Mesenchymal stem cell (in vitro differentiated cells and primary cell): ENCODE measurements at places on chromosomes 1 and 21.

GRCh38 chr1:28865997-28866650, 48.2 kb upstream of the EPB41 start:
- no peak for DNase-seq

GRCh38 chr1:99623554-99623953, 22.4 kb upstream of the PALMD start:
- no peak for DNase-seq

GRCh38 chr1:205967554-205968335, 24.5 kb upstream of the SLC26A9 start:
- DNase-seq: no peak

DNA sequence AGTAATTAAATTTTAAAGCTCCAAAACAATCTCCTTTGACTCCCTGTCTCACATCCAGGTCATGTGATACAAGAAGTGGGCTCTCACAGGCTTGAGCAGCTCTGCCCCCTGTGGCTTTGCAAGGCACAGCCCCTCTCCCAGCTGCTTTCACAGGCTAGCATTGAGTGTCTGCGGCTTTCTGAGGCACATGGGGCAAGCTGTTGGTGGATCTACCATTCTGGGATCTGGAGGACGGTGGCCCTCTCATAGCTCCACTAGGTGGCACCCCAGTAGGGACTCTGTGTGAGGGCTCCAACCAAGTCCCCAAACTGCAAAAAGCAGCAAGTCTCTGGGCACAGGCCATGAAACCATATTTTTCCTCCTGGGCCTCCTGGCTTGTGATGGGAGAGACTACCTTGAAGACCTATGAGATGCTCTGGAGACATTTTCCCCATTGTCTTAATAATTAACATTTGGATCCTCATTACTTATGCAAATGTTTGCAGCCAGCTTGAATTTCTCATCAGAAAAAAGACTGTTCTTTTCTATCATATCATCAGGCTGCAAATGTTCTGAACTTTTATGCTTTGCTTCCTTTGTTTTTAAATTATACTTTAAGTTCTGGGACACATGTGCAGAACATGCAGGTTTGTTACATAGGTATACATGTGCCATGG, 554.1 kb upstream of the OLFM3 start:
- DNase-seq: peak; percentile 27

GRCh38 chr21:38080888-38081287, 164.6 kb upstream of the KCNJ6 start:
- no peak for DNase-seq

GRCh38 chr1:6006882-6007281, 14.7 kb upstream of the NPHP4 start:
- no peak for DNase-seq

GRCh38 chr1:197921235-197922069, 4.3 kb downstream of the LHX9 start:
- no peak for DNase-seq

DNA sequence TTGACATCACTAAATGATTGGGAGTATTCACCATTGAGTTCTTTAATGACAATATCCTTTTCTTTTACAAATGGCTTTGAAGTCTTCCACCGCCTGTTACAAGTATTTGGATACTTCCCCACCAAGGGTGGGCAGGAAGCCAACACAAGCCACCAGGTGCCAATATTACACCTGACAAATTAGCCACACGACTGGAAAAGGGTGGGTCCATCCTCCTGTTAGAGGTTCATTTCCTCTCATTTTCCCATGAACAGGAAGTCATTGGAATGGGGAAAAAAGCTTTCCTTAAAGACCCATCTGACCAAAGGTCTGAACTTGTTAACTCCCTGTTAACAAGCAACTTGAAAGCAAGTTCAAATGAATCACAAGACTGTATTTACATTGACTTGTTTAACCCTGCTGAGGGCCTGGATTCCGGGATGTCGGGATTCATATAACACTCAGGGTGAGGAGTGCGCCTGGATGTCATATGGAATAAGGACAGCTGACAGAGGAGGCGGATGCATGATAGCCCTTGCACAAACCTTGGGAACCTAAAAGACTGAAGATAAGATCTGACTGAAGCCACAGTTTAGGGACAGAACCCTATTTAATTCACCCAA, 40.5 kb upstream of the PROX1 start:
- no peak for DNase-seq

DNA sequence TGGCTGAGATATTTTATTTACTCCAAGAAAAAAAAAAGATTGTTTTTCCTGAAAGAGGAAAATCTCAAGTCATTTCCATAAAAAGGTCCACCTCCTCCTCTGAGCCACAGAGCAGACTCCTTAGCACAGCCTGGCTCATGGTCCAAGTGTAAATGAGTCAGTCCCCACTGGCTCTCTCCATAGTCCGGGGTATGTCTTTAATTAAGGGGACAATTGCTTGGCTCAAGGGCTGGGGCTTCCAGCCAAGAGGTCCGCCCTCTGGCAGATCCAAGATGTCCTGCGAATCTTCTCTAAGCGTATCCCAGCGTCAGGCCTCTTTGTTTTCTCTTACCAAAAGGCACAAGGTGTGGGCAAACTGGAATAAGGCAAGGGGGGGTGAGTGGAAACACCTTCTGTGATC, 33.3 kb downstream of the FOXD2 start:
- DNase-seq: no peak

GRCh38 chr1:222589462-222590302, at the start of gene TAF1A:
Gene TAF1A (minus strand): TSS chr1:222589933.
- DNase-seq: peak; percentile 86

- DNase-seq: no peak
Measured at GRCh38 chr21:35849144-35849543, 211.2 kb downstream of the SETD4 start.

GRCh38 chr1:5847013-5847659, 145.1 kb downstream of the NPHP4 start:
- no peak for DNase-seq

DNA sequence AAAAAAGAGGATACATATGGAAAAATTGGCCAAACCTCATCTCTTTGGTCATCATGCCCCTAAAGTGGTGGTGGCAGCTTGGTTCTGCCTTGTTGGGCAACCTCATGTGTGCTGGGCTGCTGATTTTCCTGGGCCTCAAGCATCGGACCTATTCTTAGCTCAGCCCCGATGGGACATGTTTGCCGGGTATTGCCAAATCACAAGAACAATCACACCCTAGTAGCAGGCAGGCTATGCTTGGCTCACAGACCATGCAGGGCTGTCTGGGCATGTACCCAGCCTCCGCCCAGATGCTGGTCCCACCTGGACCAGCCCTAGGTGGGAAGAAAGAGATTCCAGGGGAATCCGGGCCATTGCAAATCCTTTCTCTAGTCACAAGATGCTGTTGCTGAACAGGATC, 189.4 kb upstream of the FGGY start:
- no peak for DNase-seq

GRCh38 chr1:155715777-155716176, 26.9 kb downstream of the DAP3 start:
- no peak for DNase-seq

- peak; percentile 6 for DNase-seq
Measured at GRCh38 chr21:26461500-26461899, 111.6 kb downstream of the CYYR1 start.

- no peak for DNase-seq
Measured at GRCh38 chr1:205220421-205220820, 7.3 kb upstream of the TMCC2 start.

- DNase-seq: no peak
Measured at GRCh38 chr1:231733672-231734071, 107.1 kb downstream of the DISC1 start.

DNA sequence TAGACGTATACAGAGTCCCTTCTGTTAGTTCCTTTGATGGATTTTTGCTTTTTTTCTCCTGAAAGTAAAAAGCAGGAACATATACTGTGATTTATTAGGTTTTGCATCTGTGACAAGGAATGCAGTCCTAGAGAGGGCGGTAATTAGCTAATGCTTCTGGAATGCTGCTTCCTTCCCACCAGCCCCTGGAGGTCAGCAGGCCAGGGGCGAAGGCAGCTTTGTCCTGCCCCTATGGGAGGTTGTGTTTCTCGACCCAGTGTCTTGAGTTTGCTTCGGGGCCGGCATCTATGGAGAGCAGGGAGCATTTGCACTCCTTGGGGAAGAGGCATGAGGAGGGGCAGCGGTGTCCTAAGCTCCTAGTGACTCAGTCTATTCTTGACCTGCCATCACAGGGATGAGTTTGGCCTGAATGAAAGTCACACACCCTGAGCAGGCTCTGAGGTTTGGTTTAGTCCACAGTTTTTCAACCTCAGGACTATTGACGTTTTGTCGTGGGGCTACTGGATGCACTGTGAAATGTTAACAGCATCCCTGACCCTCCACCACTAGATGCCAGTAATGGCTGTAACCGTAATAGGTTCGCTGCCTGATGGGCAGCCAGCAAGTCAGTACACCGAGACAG, 85.0 kb upstream of the KCNJ15 start:
- peak; percentile 84 for DNase-seq

- no peak for DNase-seq
Measured at GRCh38 chr21:18334066-18334465, 69.5 kb downstream of the TMPRSS15 start.

- no peak for DNase-seq
Measured at GRCh38 chr1:225745273-225745672, 32.4 kb upstream of the SRP9 start.

DNA sequence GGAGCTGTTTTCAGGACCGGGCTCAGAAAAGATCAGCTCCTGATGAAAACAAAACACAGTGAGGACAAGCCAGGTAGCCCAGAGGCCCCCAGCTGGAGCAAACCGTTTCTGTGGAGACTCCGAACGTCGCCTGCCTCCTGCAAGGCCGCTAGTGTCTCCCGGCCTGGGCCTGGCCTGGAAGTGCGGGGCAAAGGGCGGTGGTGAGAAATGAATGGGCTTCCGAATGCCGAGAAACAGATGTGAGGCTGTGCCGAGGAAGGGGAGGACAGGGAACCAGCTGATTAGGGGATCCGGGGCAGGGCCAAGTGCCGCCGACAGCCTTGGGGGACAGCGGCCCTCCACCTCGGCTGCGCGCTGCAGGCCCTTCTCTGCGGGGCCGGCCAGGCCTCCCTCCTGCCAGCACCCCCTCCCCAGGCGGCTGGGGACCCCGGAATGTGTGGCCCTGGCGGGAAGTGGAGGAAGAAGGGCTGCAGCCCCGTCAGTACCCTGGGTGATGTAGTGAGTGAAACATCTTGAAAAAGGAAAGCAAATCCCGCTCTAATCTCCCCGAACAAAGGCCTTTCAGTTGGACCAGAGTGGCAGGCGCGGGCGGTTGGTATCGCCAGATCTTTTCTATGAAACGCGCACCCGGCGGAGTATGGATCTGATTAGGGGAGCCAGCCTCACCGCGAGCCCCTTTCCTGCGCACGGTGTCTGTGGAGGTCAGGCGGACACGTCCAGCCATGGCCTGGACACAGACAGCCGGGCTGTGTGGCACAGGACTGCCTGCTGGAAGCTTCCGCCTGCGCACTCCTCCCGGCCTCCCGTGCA, 52.6 kb downstream of the PRDM16 start:
- DNase-seq: no peak

DNA sequence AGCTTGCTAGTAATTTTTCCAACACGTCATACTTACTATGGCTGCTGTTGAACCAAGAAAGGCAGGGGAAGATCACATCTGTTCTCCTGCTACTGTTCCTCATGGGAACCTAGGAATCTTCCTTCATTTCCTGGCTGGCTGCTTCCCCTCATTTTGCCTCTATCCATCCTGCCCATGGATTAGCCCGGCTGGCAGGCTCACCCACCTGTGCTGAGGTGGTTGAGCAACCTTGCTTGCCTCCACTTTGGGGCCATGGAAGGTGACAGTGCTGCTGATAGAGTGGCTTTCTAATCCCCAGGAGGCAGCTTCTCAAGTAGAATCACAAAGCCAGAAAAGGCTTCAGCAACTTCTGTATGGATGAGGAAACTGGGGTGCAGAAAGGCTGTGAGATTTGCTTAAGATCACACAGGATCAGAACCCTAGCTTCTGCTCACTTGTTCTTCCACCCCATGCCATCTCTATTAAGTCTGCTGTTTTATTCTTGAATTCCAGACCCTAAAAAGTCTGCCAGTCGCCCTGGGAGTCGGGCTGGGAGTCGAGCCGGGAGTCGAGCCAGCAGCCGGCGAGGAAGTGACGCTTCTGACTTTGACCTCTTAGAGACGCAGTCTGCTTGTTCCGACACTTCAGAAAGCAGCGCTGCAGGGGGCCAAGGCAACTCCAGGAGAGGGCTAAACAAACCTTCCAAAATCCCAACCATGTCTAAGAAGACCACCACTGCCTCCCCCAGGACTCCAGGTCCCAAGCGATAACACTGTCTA, 6.2 kb upstream of the BMP8A start:
- no peak for DNase-seq

GRCh38 chr1:47659146-47659545, 221.3 kb downstream of the FOXD2 start:
- DNase-seq: no peak

- no peak for DNase-seq
Measured at GRCh38 chr1:99652881-99653281, 7.0 kb downstream of the PALMD start.

DNA sequence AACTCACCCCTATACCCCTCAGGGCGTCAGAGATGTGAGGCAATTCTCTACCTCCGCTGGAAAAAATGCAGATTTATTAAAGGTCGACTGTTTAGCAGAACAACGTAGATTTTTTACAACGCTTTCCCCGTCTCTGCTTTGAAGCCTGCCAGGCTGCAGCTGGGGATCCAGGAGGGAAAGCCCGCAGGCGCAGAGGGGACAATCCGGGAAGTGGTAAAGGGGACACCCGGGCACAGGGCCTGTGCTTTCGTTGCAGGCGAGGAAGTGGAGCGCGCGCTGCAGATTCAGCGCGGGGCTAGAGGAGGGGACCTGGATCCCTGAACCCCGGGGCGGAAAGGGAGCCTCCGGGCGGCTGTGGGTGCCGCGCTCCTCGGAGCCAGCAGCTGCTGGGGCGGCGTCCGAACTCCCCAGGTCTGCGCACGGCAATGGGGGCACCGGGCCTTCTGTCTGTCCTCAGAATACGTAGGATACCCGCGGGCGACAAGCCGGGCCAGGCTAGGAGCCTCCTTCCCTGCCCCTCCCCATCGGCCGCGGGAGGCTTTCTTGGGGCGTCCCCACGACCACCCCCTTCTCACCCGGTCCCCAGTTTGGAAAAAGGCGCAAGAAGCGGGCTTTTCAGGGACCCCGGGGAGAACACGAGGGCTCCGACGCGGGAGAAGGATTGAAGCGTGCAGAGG, 5.5 kb downstream of the SIM2 start:
- DNase-seq: no peak

GRCh38 chr1:159652506-159652905, 61.9 kb downstream of the CRP start:
- DNase-seq: no peak
